ENCODE measurements at places on chromosomes 7 and 10. TPM values are rescaled to one million over a fixed set of nuclear protein-coding genes. Genes with fewer than 3 reads are reported as not detected.

Gene EBLN1
- not detected for total RNA-seq

Gene CPA2
- 0.14 TPM for total RNA-seq

Gene LIPM
- total RNA-seq, result not detected

Gene GPR146
- 2.5 TPM for total RNA-seq

Gene HOGA1
- total RNA-seq, result not detected

Gene SPDYE11
- not detected for total RNA-seq

Gene KCNIP2
- total RNA-seq, result 2.3 TPM

Gene PRTFDC1
- 0.50 TPM for total RNA-seq

Gene GIMAP2
- 28.2 TPM for total RNA-seq

Gene VPS37D
- 0.40 TPM for total RNA-seq

Gene ASB10
- total RNA-seq, result not detected

Gene SPDYE3
- total RNA-seq, result not detected

Gene TSPAN12
- not detected for total RNA-seq

Gene SH2B2
- total RNA-seq, result 2.9 TPM

Gene SPOCK2
- 104 TPM for total RNA-seq

Gene SLC26A5
- total RNA-seq, result not detected

Gene UNCX
- not detected for total RNA-seq

Gene GIMAP1
- total RNA-seq, result 4.9 TPM

Gene SAMD9L
- 15.8 TPM for total RNA-seq

Gene PLAU
- 0.57 TPM for total RNA-seq

Gene MRPS24
- 119 TPM for total RNA-seq

Gene NPFFR1
- not detected for total RNA-seq

Gene FLNC
- total RNA-seq, result 0.09 TPM

Gene CNTNAP2
- not detected for total RNA-seq

Gene SSBP1
- total RNA-seq, result 266 TPM

Gene COL17A1
- total RNA-seq, result not detected

Gene GNG11
- not detected for total RNA-seq

Gene HTR5A
- total RNA-seq, result not detected

Gene TLL2
- total RNA-seq, result not detected

Gene ZPBP
- total RNA-seq, result not detected

Gene AKR1C1
- 1.0 TPM for total RNA-seq

Gene MLXIPL
- total RNA-seq, result not detected

Gene PTTG1IP2
- not detected for total RNA-seq

Gene PCLO
- not detected for total RNA-seq

Gene CRYGN
- total RNA-seq, result not detected

Gene SDHAF3
- 27.8 TPM for total RNA-seq

Gene EN2
- not detected for total RNA-seq

Gene C10orf105
- 0.33 TPM for total RNA-seq

Gene CACNB2
- not detected for total RNA-seq

Gene TMEM229A
- total RNA-seq, result not detected

Gene INHBA
- total RNA-seq, result 1.2 TPM

Gene ARHGAP22
- not detected for total RNA-seq

Gene ANKRD2
- not detected for total RNA-seq

Data from activated CD4-positive, alpha-beta T cell treated with anti-CD3 and anti-CD28 coated beads, Interleukin-2, amount 10 ng/mL, durations not matched to agents 24 days and 14 days (primary cell).